ENCODE measurements at places on chromosomes 1 and 21.

DNA sequence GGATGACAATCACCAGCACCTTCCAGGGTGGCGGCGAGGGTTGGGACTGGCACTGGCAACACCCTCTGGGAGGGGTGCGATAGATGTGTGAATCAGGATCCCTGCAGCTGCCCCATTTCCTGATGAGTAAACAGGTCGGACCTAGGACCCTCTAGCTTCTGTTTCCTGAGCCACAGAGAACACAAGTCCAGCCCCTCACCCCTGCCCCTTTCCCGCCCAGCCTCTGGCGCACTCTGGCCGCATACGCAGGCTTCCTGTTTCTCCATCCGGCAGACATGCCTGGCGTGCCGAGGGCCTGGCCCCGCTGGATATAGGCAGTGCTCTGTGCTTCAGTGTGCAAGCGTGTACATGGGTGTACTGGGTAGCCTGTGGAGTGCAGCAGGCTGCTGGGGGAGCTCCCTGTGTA, 4.6 kb downstream of the PEAR1 start:
- no peak for DNase-seq

GRCh38 chr1:171674431-171675405, 22.2 kb upstream of the MYOC start:
- no peak for DNase-seq

DNA sequence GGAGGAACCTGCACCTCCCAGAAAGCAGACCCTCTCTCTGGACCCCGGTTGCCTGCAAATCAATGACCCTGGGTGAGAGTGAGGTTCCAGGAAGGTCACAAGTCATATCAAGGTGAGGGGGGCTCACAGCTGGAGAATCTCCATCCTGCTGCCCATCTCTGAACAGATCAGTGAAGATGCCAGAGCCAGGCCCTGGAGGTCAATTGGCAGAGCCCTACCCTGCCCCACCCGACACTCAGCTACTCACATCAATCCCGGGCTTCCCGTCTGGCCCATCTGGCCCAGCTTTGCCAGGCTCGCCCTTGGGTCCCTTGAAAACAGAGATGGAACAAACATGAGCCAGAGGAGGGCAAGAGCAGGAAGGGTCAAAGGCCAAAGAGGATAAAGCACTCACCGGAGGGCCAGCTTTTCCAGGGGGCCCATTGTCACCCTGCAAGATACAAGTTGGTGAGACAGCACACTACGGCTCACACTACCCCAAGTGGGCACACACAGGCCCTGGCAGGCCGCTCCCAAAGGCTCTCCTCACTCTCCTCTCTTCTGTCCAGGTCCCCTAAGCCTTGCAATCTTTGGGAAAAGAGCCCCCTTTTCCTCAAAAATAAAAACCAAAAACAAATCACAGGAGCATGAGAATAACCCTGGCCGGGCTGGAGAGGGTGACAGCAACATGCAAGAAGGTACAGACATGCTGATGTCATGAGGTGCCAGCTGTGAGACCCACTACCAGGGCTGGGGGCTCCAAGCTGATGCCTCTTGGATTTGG, 2.9 kb downstream of the COL9A2 start:
- no peak for DNase-seq

- no peak for DNase-seq
Observed at GRCh38 chr1:37430103-37430985, 44.0 kb upstream of the ZC3H12A start.

DNA sequence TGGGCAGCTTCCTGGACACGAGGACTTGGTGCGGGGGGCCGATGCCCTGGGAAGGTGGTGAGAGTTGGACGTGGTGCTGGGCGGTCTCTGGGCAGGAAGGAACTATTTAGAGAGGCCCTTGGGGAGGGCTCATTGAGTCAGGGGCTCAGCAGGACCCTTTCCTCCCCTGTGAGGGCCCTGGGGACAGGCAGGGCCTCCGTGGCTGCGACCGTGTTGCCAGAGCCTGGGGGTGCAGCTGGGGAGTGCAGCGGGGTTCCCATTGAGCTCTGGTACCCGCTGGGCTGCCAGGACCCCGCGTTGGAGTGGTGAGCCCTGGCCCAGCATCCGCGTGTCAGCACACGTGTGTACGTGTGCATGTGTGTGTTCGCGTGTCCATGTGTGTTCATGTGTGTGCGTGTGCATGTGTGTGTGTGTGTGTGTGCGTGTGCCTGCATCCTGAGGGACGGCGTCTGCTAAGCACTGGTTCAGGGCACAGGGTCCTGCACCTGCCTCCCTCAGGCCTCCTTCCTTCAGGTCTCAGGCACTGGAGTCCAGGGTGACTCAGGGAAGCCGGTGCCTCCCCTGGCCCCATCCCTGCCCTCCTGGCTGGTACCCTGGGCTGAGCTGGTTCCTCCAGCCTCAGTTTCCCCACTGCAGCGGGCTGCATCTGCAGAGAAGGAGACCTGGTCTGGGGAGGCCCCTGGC, 10.7 kb downstream of the RNF223 start:
- DNase-seq = no peak

- no peak for DNase-seq
Observed at GRCh38 chr1:58618303-58618702, 41.3 kb upstream of the TACSTD2 start.

DNA sequence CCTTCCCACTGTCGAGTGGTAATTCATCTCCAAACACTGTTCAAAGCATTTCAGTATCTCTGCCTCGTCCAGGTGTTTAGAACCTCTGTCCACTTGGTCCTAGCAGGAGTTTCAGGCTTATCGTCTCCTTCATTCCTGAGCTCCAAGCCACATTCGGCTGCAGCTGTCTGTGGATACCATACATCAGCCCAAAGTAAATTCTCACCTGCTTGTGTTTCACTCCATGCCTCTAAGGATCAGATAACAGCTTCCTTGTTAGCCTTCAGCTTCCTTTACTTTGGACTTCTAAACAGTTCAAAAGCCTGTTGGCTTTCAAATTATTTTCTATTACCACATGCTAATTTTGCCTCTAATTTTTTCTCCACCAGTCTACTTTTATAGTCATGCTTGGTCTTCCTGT, 219.0 kb upstream of the L1TD1 start:
- DNase-seq = no peak

GRCh38 chr1:224357626-224358124, 996 bp downstream of the CNIH4 start:
- no peak for DNase-seq

DNA sequence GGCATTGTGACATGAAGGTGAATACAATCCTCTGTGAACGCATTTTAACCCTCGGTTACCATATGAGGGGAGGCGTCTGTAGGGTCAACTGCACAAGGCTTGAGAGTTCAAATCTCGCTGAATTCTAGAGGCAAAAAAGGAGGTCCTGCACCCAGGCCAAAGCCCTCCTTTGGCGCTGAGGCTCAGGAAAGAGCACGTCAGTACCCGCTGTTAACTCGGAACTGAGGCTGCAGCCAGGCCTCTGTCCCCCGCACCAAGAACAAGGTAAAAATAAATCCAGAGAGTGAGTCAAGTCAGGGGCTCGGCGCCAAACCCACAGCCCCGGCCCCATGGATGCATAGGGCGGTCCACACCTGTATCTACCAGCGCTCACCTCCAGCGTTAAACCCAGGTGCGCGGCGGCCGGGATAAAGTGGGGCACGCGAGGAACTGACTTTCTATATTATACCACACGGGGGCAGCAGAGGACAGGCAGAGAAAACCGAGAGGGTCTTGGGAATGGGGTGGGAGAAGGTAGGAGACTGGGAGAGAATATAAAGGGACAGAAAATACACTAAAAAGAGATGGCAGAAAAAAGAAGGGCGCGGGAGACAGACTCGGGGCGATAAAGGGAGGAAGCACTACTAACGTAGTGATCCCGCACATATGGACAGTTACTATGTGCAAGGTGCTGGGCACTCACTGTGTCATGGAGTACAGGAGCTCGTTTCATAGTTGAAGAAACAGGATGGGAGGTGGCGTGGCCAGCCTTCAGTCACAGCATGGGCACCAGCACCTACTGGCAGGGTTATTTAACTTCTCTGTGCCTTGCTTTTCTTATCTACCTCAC, 54.9 kb downstream of the DMRTA2 start:
- no peak for DNase-seq

GRCh38 chr21:41813226-41813625, 46.4 kb upstream of the RIPK4 start:
- no peak for DNase-seq

DNA sequence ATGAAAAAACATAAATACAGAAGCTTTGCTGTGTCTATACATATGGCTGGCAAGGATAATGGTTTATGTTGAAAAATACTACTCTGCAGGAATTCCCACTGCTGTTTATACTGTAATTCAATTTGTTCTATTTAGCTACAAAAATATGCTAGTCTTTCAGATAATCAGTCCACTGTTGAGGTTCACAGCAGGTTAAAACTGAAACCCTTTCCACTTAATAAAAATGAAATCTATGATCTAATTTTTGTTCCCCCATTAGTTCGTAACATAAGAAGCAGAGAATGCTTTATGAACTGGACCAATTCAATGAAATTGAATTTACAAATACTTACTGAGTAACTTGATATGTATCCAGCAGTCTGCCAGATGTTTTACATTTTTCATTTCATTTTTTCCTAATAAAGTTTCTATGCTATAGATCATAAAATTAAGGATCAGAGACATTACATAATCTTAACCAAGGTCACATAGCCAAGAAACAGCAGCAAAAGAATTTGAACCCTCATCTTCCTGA, 360.1 kb upstream of the BEND5 start:
- DNase-seq = no peak

DNA sequence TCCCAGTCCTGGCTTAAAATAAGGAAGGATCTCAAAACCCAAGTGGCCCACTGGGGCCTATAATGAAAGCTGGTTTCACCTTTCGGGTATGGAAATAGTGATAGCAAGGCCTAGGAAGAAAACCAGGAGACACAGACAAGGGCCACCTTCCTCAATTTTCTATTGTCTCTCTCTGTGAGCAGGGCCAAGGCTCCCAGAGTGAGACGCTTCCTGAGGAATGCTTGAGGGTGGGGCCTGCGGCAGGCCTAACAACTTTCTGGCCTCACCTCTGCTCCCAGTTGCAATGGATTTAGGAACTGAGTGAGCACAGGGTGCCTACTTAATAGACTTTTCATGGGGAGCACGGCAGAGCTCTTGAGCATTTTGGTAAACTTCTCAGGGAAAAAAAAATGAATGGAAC, 300.9 kb downstream of the ASTN1 start:
- no peak for DNase-seq

- DNase-seq = no peak
Observed at GRCh38 chr1:27448982-27449381, 41.0 kb downstream of the WASF2 start.

All from NCI-H1048 (cell line).